Hepatocyte (in vitro differentiated cells): ENCODE measurements at places on chromosomes 5 and 9. TPM values are rescaled to one million over a fixed set of nuclear protein-coding genes. Genes with fewer than 3 reads are reported as not detected.
A peak's percentile ranks its signal among the peaks of the same experiment; 100 is the strongest.

DNA sequence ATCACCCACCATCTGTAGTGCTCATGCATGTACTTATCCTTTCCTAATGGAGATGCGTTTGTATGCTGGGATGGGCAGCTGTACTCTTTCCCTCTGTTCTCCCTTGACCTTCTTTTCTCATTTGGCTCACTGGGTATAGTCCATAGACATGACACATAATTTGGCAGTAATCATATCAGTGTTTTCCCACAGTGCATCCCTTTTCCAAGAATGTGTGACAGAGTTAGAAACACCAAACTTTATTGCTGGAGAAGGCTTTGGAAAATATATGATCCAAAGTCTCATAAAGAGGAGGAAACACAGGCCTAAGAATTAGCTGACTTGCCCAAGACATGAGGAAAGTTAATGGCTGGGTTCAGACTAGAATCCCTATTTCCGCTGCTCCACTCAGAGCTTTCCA is 1233.4 kb upstream of the DMAC1 start:
- DNase-seq: no peak

GRCh38 chr5:128711216-128711615 is 173.2 kb upstream of the FBN2 start:
- no peak for DNase-seq

GRCh38 chr5:147310059-147310704 is 75.4 kb downstream of the STK32A start:
- DNase-seq: no peak

DNA sequence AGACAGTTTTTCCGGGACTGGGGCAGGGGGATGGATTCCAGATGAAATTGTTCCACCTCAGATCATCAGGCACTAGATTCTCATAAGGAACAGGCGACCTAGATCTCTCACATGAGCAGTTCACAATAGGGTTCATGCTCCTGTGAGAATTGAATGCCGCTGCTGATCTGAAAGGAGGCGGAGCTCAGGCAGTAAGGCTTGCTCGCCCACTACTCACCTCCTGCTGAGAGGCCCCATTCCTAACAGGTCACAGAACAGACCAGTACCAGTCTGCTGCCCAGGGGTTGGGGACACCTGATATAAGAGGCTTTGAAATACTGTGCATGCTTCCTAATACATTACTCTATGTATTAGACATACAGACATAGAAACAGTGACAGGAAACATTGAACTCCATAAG is 41.1 kb downstream of the PTPRD start:
- DNase-seq: no peak

DNA sequence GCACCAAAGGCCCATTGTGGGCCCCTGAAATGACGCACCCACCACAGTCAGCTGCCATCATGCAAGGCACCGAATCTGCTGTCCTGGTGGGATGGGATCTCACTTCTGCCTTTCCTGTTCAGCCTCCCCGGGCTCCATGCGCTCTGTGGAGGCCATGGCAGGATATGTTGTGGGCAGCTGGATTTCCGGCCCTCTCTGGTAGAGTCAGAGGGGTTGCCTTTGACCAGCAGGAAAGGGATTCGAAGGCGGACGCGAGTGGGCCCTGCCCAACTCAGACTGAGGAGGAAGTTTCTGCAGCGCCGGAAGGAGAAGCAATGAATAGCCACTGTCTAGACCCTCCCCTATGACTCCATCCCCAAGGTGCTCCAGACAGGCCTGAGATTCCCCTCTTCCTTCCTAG is 35.5 kb downstream of the GADD45G start:
- DNase-seq: no peak

DNA sequence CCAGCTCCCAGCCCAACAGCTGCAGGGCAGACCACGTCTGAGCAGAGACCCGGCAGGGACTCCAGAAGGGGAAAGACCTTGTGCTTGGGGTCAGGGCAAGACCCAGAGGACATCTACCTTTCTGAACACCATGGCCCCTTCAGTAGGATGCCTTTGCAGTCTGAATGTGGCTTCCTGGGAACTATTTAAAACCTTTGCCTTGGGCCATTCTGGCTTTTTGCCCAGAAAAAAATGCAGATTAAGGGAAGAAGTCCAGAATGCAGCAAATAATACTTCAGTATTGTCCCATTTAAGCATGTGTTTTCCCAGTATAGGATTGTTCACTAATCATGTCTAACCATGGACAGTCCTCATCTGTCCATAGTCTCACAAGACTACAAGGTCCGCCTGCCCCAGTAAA is 67.5 kb upstream of the ERCC6L2 start:
- no peak for DNase-seq

- DNase-seq: no peak
Measured at GRCh38 chr9:23587433-23587832, 238.6 kb downstream of the ELAVL2 start.

GRCh38 chr9:136855461-136856078 is 3.4 kb downstream of the MAMDC4 start:
- DNase-seq: no peak

DNA sequence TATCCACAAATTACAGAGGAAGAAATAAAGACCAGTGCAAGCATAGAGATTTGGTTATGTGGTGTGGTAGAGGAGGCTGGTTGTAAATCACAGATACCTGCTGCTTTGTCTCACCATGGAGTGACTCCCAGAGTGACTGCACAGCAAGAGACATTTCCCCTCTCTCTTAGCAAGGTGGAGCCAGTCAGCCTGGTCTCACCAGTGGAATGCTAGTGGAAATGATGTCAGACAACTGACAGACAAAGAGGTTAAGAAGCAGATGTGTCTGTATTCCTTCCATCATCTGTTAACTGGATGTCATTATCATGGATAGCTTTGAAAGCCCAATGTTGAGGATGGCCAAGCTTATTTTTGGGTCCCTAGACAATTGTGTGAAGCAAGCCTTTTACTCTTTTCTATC is 509.4 kb upstream of the SEMA6A start:
- DNase-seq: no peak

DNA sequence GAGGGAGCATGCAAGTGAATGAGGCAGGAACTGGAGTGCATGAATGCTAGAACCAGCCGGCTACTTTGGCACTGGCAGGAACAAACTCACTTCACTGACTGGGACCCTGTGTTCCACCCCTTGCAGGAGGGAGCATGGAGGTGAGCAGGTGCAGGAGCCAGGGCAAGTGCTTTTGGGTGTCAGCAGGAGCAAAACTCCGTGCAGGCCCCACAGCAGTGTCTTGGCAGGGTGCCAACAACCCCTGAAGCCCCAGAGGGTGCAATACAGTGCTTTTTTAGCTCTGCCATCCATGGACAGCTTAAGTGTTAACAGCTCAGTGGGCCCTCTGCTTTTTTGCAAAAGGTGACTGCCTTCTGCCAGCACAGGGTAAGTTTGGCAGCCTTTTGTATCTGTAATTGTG is 245.8 kb upstream of the PCSK5 start:
- no peak for DNase-seq

Gene UGT3A1
- polyA plus RNA-seq: 27.9 and 29.2 TPM in 2 replicates

DNA sequence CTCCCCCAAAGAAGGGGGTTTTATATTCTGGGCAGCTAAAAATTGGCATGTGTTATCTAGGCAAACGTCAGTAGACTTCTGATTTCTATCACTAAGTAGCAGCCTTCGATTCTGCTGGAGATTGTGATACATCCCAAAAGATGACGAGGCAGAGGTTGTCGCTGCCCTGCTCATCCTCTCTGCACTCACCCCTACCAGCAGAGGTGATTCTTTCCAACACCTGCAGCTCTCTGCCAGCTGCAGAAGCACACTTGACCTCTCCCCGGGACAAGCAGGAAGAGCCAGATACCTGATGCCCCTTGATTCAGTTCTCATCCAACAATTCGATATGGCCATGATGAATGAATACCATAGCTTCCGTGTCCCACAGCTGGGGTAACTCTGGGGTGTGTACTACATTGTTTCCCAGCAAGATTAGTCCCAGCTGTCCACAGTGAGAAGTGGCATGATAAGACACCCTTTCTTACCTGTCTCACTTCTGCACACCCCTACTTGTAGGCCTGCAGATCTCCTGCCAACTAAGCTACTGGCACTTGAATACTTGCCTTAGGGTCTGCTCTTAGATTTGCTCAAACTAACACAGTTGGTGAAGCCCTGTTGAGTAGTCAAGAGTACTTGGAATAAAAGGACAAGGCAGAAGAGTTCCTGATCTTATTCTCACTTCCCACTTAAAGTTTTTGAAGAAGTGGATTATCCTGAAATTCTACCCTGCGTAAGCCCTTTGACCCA is 37.6 kb upstream of the SMAD5 start:
- DNase-seq: no peak

DNA sequence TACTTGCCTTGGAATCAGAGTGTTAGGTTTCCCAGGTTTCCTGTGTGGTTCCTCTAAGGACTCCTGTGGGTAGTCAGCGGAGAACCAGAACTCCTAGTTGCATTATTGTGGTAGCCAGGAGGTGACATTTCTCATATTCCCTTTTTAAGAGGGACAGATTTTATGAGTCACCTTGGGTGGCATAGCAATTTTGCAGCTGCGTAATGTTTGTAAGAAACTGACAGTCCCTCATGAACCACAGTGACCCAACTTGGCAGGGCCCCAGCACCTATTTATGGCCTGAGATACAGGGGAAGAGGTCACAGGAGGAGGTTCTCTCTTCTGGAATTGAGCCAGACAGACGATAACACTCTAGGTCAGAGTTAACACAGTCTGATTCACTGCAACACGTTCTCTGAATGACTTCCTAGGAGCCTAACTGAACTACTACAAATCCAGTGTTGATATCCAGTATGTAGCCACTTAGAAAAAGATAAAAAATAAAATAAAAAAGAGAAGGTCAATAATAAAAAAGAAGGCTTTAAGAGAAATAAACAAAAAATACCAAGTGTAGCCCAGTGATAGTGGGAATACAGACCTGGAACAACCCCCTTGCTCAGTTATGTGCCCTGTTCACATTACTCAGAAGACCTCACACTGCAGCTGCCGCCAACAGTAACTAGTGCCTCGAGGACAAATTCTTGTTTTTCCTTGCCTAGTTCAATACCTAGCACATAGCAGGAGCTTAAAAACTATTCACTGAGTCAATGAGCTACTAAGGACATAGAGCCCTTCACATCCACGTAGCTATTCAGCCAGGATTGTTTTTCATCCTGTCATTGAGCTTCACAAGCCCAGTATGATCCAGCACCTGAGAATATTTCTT is 50.7 kb upstream of the VLDLR start:
- peak; percentile 84 for DNase-seq

Gene LCN1
- 0.63 TPM in 1 of 2 replicates, not detected in the other for polyA plus RNA-seq

DNA sequence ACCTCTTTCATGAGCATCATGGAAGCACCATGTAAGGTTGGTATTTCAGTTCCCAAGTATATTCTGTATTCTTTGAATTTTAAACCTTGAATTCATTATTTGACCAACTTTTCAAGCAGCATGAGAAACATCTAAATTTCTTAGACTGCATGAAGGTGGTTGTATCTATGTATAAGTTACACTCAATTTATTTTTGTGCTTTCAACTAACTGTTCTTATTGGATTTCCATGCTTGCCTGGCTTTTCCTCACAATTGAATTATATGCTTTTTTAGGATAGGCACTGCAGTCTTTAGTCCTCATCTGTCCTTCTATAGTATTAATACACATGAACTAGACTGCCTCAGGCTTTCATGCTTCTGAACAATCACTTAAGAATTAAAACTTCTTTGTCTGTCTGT is 134.0 kb downstream of the CEP120 start:
- no peak for DNase-seq

DNA sequence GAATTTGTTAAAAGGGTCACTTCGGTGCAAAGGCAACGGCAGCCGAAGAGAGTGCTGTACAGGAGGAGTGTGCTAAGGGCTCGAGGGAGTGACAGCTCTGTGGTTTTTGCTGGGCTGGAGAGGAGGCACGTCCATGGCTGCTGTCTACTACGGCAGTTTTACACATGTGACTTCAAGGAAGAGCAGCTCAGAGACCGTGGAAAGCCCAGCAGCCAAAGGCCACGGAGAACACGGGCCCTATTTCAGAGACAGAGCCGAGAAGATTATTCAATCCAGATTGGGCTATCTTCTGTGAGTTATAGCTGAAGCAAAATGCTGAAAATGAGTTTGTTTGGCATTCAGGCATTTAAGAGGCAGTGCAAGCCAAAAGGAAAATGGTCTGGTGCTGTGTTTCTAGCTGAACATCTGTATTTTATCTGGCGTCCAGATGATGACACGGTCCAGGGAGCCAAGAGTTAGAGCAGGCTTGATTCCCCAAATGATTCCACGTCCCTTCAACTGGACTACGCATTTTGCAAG is 96.4 kb downstream of the RFK start:
- peak; percentile 26 for DNase-seq

- no peak for DNase-seq
Measured at GRCh38 chr9:118891213-118891612, 478.0 kb downstream of the BRINP1 start.

DNA sequence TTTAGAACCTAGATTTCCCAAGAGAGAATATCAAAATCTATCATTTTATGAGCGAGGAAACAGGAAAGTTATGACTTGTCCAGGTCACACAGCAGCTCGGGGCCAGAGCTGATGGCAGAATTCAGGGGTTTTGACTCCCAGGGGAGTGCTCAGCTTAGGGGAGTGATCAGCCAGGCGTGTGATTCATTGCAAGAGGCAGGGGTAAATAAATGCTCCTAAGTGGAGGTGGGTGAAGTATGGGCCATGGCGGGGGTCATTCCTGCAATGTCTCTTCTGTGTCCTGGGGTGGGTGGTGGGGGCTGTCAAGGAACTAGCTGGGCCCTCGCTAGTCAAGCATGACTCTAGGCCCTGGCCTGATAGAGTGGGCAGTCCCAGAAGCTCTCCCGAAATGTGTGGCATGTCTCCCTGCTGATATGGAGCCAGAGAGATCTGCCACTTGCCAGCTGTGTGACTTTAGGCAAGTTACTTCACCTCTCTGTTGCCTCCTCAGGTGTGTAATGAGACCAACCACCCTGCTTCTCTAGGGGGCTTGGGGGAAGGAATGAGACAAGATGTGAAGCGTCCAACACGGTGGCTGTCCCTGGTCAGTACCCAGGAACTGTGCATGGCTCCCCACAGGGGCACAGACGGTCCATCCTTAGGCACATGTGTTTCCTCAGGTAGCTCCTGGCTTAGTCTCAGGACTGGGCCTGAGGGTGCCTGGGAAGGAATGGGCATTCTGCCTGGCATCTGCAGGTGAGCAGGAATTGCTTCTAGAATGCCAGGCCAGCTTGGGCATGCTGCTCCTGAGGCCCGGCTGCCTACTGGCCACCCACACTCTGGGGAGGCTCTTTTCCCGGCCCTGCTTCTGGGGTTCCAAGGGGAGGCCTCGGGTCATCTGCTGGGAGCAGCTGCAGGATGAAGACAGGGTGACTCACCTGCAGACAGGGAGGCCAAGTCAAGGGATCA is 36.5 kb upstream of the SH3PXD2B start:
- DNase-seq: no peak
